Thymus (tissue), 14 donors: ENCODE measurements at places on chromosomes 13 and 19.

GRCh38 chr13:24253520-24254145, 55.7 kb upstream of the C1QTNF9 start:
- no peaks in the 10 kb centered on the region for H3K4me1 ChIP-seq
- peak overlapping the region; percentile 4 for H3K4me3 ChIP-seq
- no peaks in the 10 kb centered on the region for H3K36me3 ChIP-seq
- no peaks in the 10 kb centered on the region for H3K27me3 ChIP-seq
- peak overlapping the region; percentile 58 for H3K27ac ChIP-seq

GRCh38 chr19:8057545-8058270, 5.1 kb downstream of the CCL25 start:
- no peaks in the 10 kb centered on the region for H3K4me1 ChIP-seq
- DNase-seq: no peak
- no peak overlapping the region for H3K4me3 ChIP-seq
- H3K27me3 ChIP-seq: no peaks in the 10 kb centered on the region

DNA sequence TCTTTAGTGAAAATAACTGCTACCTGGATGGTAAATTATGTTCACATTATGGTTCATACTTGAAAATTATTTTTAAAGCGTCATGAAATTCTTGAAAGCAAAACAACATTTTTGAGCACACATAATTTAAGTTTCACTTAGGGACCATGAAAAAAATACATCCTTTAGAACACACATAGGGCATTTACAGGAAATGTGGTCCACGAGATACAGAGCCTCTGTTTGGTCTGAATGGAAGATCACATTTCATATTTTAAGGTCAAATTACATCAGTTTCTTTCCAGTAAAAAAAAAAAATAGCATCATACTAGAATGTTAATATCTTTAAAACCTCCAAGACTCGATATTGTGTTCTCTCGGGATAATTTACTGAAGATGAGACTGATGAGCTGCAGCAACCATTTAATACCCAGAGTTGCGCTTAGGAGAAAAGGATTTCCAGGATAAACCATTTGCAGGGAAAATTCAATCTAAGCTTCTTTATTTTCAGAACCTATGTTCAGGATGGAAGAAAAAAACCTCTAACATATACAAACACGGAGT, 720.7 kb downstream of the DIAPH3 start:
- no peaks in the 10 kb centered on the region for H3K27me3 ChIP-seq
- H3K4me3 ChIP-seq: no peak overlapping the region
- no peaks in the 10 kb centered on the region for H3K36me3 ChIP-seq
- H3K4me1 ChIP-seq: no peaks in the 10 kb centered on the region

GRCh38 chr13:30762643-30763042, 27.3 kb downstream of the ALOX5AP start:
- H3K4me3 ChIP-seq: no peak overlapping the region
- peaks cover 22% of the 10 kb centered on the region for H3K36me3 ChIP-seq
- no peak overlapping the region for H3K27ac ChIP-seq
- no peaks in the 10 kb centered on the region for H3K4me1 ChIP-seq
- DNase-seq: no peak

DNA sequence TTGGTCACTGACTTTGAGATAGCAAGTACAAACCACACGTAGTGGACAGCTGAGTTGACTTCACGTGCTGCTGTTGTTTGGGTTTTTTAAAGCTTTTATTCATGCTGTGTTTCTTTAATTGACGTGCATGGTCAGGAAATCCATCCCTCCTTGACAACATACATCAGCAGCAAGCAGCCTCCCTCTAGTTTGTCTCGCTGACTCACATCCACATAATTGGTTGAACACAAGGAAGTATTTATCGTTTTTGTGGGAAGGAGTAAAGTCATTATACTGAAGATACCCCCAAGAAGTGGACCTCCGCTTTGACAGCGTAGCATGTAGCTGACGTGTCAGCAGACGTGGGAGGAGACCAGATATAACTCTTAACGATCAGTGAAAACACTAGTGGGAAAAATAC, 355.8 kb downstream of the MYO16 start:
- H3K36me3 ChIP-seq: no peaks in the 10 kb centered on the region
- no peak for DNase-seq
- H3K4me1 ChIP-seq: no peaks in the 10 kb centered on the region
- no peak overlapping the region for H3K27ac ChIP-seq
- no peak overlapping the region for H3K4me3 ChIP-seq
